ENCODE measurements at places on chromosomes 16 and 17.

- DNase-seq = no peak
Observed at GRCh38 chr17:10349403-10349802, 23.4 kb downstream of the MYH13 start.

DNA sequence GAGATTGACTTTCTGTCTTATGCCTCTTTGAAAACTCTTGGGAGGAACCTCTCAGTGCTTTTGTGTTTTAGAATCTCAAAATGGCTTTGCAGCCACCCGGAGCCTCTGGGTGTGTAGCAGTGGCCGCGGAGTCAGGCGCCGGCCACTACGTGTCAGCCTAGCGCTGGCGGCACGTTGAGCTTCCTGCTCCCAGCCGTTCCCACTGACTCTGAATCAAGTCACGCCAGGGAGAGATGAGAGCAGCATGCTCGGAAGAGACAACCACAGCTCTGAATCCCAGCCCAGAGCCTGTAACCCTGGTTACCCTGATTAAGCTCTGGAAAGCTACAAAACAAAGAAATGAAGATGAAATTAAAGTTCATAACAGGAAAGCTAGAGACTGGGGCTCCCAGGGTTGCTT is 97.4 kb upstream of the CACNG5 start:
- DNase-seq = no peak

DNA sequence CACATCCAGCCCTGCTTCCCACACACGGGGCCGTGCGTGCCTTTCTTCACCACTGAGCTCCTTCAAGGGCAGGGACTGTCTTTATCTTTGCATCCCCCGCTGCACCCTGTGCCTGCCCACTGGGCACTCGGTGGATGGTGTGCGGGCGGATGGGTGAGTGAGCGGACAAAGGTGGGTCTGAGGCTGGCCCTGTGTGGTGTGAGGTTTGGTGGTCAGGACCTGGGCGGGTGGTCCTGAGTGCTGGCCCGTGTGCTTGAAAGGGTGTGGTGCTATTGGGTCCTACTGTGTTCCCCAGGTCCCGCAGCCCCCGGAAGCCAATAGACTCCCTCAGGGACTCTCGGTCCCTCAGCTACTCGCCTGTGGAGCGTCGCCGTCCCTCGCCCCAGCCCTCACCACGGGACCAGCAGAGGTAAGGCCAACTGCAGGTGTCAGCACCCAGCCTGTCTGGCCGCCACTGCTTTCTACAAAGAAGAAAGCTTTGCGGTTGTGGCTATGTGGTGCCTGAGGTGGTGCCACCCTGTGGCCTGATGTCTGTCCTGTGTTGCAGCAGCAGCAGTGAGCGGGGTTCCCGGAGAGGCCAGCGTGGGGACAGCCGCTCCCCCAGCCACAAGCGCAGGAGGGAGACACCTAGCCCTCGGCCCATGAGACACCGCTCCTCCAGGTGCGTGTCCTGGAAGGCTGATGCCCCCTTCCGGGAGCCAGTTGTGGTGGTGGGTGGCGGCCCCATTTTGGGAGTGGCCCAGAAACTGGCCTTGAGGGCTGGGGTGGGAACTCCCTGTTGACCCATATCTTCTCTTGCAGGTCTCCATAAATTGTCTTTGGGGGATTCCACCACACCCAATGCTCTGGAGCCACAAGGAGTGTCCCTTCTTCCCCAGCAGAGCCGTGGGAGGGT is 6.8 kb downstream of the ELOB start:
- DNase-seq = no peak

DNA sequence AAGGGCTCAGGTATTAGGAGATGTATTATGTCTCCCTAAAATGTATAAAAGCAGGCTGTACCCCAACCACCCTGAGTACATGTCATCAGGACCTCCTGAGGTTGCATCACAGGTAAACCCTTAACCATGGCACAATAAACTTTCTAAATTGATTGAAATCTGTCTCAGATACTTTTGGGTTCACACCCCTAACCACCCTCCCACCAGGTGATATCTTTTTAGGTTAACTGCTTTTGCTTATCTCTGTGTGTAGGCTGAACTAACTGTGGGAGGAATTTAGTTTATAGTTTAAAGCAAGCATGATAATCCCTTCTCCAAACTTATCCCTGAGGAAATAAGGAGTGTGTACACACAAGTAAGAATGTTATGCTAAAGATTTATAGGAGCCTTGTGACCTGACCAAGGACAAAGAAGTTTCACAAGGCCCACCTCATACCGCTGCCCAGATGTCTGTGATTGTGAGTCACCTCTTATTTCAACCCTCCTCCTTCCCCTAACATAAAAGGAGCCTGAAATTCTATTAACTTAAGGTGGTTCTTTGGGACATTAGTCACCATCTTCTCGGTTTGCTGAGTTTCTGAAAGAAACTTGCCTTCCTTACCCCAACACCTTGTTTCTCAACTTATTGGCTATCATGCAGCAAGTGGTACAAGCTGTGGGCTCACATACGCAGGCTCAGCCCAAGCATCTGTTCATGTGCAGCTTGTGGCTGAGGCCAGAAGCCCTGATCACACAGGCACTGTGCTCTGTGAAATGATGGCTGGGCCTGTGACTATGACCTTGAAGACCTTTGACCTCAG is 11.3 kb downstream of the PRSS22 start:
- DNase-seq = no peak

GRCh38 chr17:44345454-44346026 is 438 bp downstream of the GRN start:
- no peak for DNase-seq

GRCh38 chr17:34252444-34253138 is 2.5 kb upstream of the CCL2 start:
- no peak for DNase-seq

DNA sequence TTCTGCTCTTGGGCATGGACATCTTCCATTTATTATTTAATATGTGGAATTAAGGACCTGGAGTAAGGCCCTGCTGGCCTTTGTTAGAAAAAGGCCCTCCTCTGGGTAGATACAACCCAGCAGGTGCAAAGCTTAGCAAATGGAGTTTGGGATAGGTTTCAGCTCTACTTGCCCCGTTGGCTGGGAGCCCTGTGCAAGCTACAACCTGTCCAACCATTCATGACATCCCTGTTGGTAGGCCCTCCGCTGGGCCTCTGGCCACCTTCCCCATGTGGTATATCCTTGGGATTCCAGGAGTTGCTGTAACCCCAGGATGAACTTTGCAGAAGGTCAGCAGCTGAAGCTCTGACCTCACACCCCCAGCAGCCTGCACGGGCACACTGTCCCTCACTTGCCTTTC is 6.4 kb downstream of the NGFR start:
- no peak for DNase-seq

DNA sequence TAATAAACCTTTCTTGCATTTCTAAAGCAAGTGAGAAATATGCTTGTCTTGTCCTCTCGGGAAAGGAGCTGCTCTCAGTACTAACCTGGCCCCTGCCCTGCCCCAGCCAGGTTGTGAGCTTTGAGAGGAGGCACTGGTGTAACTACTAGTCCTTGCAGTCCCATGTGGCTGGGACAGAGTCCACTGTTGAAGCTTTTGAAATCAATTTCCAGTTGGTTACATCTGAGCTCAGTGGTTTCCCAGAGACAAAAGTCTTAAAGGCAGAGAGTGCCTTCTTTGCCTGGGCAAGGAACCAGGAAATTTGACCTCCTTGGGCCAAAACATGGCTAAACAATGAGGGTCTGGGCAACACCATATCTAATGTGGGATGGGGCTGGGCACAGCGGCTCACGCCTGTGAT is 48.7 kb downstream of the GSG1L start:
- no peak for DNase-seq

DNA sequence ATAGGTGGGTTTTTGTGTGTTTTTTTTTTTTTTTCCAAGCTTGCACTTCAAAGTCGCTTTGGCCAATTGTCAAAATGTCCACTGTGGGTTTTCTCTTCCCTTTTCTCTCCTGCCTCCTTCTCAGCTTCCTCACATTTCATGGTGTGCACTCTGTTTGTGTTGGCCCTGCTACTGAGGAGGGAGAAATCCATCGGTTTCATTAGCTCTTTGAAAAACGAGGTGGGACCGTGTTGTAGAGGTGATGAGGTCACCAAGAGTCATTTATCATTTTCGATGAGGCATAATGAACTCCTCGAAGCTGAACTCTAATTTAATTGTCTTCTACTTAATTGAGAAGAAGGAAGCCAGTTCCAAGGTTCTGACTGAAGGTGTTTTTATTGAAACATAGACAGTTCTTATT is 174.4 kb upstream of the TOX3 start:
- no peak for DNase-seq

DNA sequence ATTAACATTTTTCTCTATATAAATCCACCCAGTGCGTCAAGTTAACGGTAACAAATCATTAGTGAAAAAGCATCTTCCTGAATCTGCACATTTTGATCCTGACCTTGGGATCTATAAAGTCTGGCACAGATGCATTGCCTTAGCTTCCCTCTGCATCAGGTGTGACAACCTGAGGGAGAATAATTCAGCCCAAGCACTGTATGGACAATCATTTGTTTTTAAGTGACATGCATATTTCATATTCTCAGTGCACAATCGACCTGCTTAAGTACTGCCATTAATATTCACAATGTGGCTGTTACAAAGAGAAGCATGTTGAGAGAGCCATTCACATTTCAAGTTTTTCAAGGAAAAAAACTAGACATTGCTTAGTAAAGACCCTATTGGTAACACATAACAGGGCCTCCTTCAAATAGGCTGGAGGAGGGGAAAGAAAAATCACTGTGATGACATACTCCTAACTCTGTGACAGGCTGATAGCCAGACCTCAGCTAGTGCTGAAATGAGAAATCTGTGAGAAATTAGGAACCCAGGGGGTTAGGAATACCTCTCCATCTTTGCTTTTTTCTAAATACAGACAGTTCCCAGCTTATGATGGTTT is 505.3 kb upstream of the CDH5 start:
- no peak for DNase-seq

Data from memory B cell (primary cell).